ENCODE measurements at places on chromosomes 3 and 15.

DNA sequence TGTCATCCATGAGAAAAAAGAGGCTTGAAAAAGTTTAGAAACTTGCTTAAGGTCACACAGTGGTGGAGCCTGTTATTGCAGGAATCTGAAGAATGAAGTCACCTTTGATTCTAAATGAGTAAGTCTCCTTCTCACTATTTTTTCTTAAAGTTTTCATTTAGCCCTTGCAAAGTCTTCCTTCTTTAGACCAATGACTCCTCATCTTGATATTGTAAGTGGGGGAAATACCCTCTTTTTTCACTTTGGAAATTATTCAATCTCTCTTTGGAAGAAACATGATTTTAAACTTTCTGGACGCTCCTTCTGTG is 787 bp upstream of the SLMAP start:
- DNase-seq, result no peak

DNA sequence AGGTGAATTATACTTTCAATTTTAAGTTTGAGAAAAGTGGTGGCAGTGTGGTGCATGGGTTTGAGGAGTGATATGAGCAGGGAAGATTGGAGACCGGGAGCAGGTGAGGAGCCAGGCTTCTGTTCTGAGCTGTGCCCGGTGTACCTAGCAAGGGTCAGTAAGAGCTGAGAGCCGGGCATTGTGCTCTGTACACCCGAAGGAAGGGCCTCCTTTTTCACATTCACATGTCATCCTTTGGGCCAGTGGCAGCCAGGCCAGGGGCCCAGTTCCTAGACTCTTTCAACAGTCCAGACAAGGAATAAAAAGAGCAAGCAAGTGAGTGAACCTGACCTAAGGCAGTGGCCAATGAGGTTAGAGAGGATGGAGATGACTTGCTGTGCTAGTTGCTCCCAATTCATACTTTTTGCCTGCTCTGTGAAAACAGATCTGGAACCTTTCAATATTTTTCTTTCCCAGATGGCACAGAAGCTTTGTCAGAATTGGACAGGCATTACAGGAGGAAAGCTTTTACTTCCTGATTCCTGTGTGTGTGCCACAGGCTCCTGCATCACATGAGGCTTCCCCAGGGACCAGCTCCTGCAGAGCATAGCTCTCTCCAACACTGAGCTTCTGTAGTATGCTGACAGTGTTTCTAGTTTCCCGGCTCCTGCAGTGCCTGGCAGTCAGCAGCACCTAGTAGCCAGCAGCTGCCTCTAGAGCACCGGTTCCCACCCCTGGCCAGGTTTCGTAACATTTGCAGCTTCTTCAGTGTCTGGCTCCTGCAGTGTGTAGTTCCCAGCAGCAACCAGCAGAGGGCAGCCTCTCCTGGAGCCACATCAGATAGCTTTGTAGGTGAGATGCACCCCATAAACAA is 5.3 kb upstream of the TRA2B start:
- DNase-seq, result peak; percentile 85

- no peak for DNase-seq
Measured at GRCh38 chr3:143278721-143279120, 159.2 kb downstream of the CHST2 start.

- no peak for DNase-seq
Measured at GRCh38 chr15:93861956-93862741, 369.2 kb upstream of the MCTP2 start.

DNA sequence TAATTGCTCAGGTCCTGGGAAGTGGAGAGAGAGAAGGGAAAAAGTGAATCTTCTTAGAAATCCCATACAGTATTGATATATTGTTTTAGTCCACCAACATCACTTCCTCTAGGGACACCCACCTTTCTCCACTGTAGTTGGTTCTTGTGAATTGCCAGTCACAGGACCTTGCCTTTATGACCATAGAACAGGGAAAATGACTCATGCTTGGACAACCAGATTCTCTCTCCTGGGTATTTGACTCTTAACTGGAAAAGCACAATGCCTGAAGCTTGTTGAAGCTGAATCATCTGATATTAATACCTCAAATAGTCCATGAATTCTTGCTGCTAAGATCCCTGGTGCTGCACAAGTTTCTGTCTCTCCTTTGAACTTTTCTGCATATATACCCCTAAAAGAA is 32.5 kb upstream of the DCLK3 start:
- DNase-seq, result no peak

- DNase-seq, result no peak
Measured at GRCh38 chr3:32577581-32578556, 7.2 kb upstream of the DYNC1LI1 start.

- no peak for DNase-seq
Measured at GRCh38 chr15:25062551-25063430, 108.0 kb downstream of the SNRPN start.

DNA sequence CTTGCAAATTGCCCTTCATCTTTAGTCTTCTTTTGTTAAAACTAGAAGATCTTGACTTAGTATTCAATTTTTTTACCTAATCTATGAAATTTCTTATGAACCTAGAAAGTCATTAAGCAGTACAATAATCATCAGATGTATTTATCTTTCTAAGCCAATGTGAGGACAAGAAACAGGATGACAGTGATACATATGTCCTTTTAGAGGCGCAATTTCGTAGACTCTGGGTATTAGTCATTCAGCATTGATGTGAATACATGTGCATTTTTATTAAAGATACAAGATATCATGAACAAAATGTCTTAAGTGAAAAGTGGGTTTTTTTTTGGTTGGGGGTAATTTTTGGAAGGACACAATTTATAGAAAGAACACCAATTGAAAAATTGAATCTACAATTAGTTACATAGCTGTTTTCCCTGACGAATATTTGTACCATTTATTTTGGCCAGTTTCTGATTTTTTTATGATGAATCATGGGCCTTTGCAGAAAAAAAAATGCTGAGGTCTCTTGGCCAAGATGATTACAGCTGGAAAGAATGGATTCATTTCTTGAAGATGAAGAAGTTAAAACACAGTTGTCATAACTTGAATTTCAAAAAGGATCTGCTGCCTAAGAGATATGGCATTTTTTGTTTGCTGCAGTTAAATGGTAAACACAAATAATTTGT is 48.9 kb upstream of the AGTR1 start:
- no peak for DNase-seq

GRCh38 chr15:38691965-38692788 is 127.6 kb upstream of the RASGRP1 start:
- no peak for DNase-seq

DNA sequence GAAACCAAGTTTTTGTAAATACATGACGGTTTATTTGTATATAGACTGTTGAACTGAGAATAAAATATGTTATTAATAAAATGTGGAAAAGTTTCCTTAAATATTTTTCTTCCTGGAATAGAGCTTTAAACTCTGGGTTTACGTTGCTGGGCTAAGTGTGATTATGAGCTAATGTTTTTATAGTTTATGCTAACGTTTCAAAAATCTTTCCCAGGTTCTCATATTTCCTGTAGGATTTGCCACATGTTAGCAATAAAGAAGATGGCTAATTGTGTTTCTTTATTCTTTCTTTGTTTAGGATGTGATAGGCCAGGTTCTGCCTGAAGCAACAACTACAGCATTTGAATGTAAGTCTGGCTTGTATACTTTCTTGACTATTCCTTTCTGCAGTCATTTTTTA is 7.2 kb downstream of the MAP2K5 start:
- DNase-seq, result no peak

DNA sequence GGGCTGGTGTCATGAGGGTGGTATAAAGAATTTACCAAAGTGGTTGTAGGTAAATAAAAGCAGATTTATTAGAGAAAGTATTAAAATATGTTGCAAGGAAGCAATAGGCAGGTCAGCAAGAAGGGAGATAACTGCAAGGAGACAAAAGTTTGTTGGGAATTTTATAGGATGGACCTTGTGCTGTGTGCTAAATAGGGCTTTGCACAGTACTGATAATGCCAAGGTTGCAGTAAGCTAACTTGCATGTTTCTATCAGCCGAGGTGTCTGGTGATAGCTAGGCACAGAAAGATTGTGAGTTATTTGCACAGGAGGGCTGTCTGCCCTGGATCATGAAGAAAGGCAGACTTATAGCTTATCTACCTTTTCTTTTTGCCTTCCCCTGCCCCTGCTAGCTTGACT is 102.5 kb upstream of the SPRED1 start:
- no peak for DNase-seq

- peak; percentile 4 for DNase-seq
Measured at GRCh38 chr3:99172736-99173657, 271.5 kb upstream of the DCBLD2 start.

DNA sequence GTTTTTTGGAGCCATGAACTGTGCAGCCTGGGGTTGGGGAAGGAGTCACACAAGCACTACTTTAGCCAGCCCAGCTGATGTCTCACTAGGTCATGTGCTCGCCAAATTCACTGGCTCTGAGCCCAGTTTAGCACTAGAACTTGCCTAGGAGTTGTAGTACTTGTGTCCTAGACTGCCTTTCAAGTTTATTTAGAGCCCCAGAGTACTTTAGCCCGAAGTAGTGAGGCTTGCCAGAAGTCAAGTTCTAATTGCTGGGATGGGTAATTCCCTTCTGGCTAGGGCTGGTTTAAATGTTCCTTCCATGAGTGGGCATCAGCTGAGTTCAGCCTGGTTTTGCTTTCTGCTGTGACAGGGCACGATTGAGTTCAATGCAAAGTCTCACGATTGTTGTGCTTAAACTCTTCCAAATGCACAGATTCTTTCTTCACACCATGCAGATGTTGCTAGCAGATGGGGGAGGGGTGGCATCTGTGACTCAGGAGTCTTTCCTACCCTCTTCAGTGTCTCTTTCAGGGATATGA is 228.2 kb upstream of the ZPLD1 start:
- DNase-seq, result no peak

GRCh38 chr15:42495361-42496212 is at the start of gene SNAP23:
TSS of gene SNAP23 (plus strand) at chr15:42495634. CDS start at chr15:42511847, 16,213 bp downstream.
- peak; percentile 81 for DNase-seq

DNA sequence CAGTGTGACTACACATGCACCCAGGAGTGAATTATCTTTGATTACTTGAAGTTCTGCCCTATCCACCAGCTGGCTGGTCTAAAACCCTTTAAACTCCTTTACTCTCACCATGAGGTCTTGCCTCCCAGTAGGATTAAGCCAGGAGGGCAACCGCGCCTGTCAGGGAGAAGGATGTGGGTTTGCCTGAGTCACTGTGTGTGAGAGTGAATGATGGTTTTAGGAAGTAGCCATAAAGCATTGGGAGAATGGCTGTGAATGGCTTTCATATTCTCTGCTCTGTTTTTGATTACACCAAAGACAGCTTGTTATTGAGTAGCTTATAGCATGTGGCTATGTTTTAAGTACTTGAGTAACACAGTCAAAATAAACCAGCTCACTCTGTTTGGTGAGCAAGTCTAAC is 637.7 kb upstream of the TBL1XR1 start:
- peak; percentile 23 for DNase-seq

DNA sequence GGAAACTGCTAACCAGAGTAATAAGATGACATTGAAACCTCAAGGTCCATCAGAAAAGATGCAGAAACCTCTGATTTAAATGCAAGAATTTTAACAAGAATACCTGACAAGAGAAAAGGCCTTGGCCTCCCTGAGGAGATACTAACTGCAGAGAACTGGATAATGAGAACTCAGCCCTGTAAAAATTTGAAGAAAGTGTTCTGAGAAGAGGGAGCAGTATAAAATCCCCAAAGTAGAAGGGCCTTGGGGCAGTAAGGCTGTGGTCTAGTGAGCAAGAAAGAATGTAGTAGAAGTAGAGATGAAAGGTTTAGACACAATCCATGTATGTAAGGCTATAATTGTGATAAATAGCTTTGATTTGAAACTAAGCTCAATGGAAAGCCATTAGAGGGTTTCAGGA is 394.1 kb downstream of the ZBBX start:
- DNase-seq, result no peak

GRCh38 chr3:190807719-190808375 is 54.6 kb downstream of the GMNC start:
- DNase-seq, result peak; percentile 86

GRCh38 chr15:95561463-95561862 is 769.0 kb upstream of the NR2F2 start:
- no peak for DNase-seq

GRCh38 chr3:132652640-132653270 is 6.9 kb downstream of the ACAD11 start:
- DNase-seq, result no peak

- DNase-seq, result no peak
Measured at GRCh38 chr3:155853214-155854140, 750 bp downstream of the SLC33A1 start.

DNA sequence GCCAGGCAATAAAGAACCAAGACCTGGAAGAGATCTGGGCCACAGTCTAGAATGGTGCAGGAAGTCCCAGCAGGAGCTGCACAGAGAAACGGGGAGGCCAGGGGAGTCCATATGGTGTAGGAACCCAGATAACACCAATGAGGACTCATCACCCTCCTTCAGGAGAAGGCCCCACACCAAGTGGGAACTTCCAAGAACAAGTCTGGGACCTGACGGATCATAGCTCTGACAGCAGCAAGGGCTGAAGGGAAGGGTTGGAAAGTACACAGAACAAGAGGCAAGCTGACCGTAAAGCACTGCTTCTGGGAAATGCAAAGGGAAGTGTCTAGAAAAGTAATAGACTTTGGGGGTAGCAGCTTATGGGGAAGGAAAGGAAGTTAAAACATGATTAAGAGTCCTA is 34.5 kb downstream of the ANO10 start:
- DNase-seq, result no peak

GRCh38 chr3:13764161-13764560 is 115.7 kb downstream of the WNT7A start:
- DNase-seq, result no peak

DNA sequence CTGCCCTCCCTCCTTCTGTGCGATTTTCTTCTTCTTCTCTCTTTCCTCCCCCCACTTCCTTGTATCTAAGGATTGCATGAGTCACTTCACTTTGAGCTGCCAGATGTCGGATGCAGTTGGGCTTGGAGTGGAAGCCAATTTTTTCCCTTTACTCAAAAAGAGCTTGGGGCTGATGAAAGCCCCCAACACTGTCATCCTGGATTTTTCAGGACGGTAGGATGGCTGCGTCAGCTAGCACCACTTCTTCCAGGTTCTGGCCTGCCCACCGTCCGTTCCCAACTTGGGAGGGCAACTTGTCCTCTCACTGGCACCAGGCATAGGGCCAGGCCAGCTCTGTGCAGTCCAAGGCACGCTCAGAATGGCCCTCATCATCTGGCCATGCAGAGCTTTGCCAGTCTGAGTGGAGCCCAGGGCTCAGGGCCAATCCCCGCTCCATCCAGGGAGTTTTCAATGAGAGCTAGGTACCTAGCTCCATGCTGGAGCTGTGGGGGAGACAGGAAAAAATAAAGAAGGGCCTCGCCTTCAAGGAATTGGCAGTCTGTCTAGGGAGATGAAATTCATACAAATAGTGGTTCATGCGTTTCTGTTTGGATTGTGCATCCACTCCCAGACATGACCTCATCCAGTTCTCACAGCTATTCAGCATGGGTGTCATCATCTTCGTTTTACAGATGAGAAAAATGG is 47.7 kb upstream of the INSYN1 start:
- DNase-seq, result no peak

GRCh38 chr3:32177702-32178198 is 60.7 kb upstream of the CMTM8 start:
- DNase-seq, result peak; percentile 36

GRCh38 chr15:91124132-91124531 is 24.1 kb downstream of the SV2B start:
- DNase-seq, result no peak
